ENCODE measurements at places on chromosomes 7 and 10.
A peak's percentile ranks its signal among the peaks of the same experiment; 100 is the strongest.

DNA sequence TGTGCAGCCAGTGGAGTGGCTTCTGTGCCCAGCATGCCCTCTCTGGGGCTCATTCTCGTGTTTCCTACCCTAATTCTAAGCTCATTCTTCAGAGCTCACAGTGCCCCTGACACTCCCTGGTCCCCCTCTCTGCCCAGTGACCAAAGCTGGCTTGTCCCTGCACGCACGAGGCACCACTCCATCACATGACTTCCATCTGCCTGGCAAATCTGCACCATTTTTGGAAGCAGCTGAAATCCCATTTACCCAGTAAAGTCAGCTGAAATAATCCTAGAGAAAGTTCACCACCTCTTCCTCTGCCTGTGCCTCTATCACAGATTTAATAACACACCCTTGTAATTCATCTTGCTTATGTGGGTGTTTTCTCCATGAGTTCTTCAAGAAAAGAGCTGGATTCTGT, 616.9 kb downstream of the PTPRN2 start:
- DNase-seq, result no peak

GRCh38 chr7:31899356-31899927, 170.8 kb downstream of the PDE1C start:
- DNase-seq, result no peak

GRCh38 chr10:107481881-107482280, 317.4 kb upstream of the SORCS1 start:
- no peak for DNase-seq

GRCh38 chr7:30771880-30772425, 736 bp downstream of the MINDY4 start:
- DNase-seq, result no peak

DNA sequence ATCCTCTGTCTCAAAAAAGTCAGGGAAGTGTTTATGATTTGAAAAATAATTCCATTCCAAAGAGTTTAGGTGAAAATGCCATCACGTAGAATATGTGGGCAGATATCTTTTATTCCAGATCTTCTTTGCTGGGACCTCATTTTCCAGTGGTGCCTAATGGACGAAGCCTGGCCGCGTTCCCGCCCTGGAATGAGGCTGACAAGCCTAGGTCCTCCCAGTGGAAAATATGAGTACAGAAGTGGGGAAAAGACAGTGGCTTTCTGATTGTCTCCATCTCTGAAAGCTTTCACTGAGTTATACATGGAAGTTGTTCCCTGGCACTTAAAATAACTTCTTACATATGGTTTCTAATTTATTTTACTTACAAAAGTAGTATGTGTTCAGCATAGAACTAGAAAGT, 139.4 kb downstream of the TACC2 start:
- peak; percentile 54 for DNase-seq

Data from thyroid gland (tissue), 4 donors.